ENCODE measurements at places on chromosomes 1 and 21.

DNA sequence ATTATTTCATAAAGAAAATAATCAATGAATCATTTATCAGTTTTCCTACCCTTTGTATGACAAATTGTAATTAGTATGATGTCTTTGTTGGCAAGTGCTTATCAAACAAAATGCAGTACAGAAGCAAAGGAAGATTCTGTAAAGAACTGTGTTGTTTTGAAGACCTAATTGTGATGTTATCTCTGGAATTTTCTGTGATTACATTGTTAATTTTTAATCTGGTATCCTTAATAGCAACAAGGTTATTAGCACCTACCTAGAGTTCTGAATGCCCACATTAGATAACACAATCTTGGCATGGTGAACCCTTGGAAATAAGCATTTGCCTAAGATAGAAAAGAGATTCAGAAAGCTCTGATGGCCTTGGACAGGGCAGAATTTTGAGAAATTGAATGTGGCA lies 274.1 kb upstream of the ST6GALNAC5 start:
- no peak for DNase-seq

DNA sequence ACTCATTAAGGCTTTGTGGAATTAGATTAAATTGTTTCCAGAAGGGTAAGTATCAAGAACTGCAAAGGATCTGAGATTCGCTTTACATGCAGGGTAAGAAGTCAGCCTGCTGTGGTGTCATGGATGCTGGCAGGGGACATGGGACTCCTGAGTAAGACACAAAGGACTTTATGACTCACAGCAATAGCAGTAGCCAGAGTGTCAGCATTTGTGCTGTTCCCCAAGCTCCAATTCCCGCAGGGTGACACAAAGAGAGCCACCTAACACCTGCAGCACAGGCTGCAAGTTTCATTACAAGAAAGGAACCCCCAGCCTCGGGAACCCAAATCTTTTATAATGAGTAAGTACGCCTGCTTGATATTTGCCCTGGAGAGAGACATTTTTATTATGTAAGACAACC lies 298.1 kb upstream of the POU3F1 start:
- DNase-seq = no peak

GRCh38 chr21:17802572-17802971 lies 16.6 kb downstream of the C21orf91 start:
- DNase-seq = no peak

DNA sequence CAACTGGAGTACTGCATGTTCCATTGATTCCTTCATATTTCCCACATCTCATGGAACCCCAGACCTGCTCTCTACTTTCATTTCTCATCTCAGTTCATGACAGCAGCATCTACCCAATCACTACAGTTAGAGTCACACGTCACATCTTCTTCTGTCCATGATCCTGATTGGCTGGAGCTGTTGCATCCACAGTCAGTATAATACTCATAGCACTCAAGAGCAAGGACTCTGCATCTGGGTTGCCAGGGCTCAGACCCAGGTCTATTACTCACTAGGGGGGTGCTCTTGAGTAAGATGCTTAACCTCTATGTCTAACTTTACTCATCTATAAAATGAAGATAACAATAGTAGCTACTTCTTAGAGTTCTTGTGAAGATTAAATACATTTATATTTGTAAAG lies 4.4 kb upstream of the XPR1 start:
- DNase-seq = no peak

- DNase-seq = peak; percentile 89
These were observed 857.9 kb downstream of the BRINP3 start for GRCh38 chr1:189619682-189620332.

DNA sequence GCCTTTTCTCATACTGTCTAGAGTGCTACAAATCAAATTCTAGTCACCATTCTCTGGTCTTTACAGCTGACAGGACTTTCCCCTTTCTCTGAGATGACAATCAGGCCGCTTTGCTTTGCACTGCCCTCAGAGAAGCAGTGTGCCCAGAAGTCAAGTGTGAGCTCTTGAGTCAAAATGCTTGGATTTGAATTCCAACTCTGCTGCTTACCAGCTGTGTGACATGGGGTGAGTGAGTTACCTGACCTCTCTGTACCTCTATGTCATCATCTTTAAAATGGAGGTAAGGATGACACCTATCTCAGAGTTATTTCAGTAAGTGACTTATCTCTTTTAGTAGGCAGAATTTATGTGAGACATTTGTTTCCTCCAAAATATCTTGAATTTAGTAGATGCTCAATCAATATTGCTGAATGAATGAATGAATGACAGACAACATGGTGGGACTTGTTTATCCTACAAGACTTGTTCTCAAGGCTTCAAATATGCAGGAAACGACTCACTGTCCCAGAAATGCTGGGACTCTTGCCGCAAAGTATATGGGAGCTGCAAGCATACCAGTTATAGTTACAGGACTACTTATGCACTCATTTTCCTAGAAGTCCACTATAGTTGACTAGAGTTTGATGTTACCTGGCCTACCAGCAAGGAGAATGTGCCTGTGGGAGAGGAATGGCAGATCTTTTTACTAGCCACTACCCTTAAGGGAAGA lies 38.1 kb upstream of the A3GALT2 start:
- DNase-seq = no peak

- no peak for DNase-seq
These were observed 26.1 kb downstream of the PRKACB start for GRCh38 chr1:84170171-84170570.

GRCh38 chr1:162631546-162632191 lies 595 bp upstream of the DDR2 start:
- no peak for DNase-seq

DNA sequence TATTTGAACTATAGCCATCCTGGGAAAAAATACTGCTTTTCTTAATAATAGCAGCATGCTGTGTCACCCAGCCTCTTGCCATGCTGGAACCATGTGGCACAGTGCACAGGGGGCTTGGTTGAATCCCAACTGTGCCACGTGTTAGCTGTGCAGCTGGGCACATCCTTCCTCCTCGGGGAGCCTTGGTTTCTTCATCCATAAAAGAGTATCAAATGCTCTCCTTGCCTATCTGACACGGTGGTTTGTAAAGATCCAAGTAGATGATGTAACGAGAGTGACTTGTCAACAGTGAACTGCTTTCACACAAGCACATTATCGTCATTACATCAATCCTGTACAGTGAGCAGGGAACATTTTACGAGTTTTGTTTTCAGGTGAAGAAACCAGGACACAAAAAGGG lies 24.4 kb downstream of the VASH2 start:
- DNase-seq = no peak

DNA sequence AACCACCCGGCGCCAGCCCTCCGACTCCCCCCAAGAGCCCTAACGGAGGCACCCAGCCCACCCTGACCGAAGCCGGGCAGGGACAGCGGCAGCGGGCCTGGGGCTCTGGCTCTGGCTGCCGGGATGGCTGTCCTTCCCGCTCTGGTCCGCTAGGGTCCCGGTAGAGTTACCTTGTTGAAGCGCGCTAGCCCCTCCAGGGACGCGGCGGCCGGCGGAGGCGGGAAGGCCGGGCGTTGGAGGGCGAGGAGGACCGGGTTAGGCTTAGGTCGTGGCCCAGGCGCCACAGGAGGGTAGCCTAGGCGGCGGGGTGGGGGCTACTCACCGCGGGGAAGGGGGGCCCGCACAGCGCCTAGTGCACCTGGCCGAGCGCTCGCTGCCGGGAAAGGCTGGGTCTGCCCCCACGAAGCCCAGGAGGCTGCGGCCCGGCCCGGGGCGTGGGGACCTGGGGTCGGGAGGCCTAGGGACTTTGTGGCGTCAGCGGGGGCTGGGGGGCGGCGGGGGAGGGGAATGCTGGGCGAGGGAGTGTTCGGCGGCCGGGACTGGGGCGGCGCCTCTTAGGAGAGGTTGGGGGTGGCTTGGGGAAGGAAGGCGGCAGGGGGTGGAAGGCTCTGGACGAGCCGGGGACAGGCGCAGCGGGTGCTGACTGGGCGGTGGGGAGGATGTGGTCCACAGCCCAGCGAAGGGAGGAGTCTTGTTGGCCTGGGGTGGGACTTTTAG lies at the start of gene TRIM17:
TSS of gene TRIM17 (minus strand) at position 645 of the 717 bp plus-strand sequence. CDS start 1,789 bp downstream, outside the sequence.
- no peak for DNase-seq

DNA sequence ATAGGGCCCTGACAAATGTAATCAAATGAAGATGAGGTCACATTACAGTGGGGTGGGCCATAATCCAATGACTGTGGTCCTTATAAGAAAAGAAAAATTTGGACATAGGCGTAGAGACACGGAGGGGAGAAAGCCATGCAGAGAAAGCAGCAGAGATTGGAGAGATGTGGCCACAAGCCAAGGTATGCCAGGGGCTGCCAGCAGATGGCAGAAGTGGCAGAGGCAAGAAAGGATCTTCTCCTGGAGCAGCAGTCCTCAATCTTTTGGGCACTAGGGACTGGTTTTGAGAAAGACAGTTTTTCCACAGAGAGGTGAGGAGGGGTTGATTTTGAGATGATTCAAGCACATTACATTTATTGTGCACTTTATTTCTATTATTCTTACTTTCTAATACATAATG lies 355.1 kb downstream of the NPHP4 start:
- DNase-seq = peak; percentile 22

- no peak for DNase-seq
These were observed 1754.3 kb downstream of the PLA2G4A start for GRCh38 chr1:188582911-188583532.

DNA sequence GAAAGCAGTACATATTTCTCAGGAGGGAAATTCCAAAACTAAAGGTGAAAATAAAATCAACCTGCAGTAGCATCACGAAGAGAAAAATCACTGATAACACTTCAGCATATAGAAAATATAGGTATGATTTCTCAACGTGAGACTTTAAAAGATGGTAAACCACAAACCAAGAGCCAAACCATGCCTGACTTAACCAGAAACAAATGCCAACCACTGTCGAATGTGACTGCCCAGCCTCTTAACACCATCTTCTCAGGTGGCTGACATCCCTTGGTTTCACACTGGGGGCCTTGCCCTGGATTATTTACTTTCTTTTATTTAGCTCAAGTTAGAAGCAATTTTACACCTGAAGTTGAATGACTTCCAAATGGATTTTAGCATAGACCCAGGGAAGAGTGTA lies 10.1 kb downstream of the HMGCS2 start:
- no peak for DNase-seq

DNA sequence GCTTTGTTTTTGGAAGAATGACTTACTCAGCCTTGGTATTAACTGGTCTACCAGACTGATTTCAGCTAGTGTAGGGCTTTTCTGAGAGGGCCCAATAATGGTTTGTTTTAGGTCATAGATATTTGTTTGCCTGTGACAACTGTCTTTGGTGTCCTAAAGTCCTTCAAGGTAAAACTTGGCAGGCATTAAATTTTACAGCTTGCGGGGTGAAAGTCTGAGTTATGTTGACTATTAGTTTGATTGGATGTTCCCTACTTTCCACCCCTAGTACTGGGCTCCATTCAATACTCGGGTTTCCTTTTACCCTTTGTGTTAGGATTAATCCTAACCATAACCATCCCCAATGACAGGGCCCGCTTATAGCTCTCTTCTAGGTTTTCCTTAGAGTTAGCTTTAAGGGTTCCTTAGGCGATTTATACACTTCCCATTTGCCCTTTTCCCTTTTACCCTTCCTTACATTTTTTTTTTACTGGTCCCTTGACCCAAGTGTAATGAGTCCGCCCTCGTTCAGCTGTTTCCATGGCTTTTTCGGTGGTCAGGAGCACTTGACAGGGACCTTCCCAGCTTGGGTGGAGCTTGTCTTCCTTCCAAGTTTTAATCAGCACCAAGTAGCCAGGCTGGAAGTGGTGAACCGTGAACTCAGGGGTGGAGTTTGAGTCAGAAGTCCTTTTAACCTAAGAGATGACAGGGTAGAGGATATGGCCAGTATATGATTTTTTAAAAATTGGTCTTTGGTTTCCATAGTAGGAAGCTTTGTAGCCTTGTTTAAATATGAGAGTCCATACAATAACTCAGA lies 28.5 kb upstream of the LCE5A start:
- no peak for DNase-seq

GRCh38 chr1:42336978-42337377 lies 1.9 kb upstream of the FOXJ3 start:
- DNase-seq = no peak

- DNase-seq = no peak
These were observed 5.5 kb downstream of the TRAF5 start for GRCh38 chr1:211332036-211332616.

DNA sequence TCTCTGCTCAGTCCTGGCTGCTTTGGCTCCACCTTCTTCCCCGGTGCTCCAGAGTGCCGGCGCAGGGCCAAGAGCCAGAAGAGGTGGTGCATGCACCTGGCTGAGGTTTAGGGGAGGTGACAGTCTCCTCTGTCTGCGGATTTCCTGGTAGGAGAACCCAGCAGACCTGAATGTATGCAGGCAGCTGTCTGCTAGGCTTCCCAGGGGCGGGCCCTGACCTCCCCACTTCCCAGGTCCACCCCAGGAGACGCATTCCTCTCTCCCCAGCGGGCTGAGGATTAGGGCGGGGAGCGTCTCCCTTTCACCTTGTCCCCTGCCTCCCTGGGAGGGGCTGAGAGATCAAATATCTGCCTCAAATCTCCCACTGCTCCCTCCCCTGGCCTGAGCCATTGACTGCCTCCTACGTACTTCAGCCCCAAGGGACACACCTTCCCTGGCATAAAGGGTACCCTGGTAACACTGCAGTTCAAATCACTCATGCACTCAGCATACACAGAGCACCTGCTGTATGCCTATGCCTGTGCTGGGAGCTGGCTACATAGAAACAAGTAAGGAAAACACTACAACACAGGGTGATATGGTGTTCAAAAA lies 27.5 kb downstream of the DMBX1 start:
- peak; percentile 97 for DNase-seq

GRCh38 chr1:109365642-109366204 lies 32.0 kb downstream of the SORT1 start:
- DNase-seq = peak; percentile 42

DNA sequence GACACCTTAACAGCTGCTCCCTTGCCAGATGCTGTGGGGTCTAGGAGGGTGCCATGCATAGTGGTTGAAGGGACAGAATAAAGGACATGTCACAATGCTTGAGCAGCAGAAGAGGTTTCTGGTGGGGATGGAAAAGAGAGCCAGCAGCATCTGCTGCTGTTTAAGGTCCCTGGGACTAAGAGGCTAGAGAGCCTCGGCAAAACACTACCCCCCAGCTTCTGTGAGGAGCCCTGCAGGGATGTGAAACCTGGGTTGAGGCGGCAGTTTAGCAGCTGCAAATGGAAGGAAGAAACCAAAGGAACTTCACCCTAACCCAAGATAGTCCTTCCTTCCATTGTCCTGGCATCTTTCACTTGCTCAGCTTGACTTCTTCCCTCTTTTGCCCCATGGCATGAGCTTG lies 39.4 kb downstream of the PLXNA2 start:
- DNase-seq = no peak

DNA sequence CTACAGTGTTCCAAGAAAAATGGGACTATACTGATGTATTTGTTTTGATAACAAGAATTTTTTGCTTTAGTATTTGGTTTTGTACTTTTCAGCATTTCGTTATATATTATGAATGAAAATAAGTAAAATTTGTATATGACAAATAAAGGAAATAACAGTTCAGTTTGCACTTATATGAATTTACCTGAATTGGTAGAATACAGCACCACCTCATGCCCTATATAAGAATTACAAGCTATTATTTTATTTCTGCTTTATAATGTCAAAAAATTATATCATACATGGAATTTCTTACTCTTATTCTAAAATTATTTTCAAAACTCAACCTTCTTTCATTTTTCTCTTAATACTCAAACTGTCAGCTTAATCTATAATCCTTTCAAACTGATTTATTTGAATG lies 14.6 kb downstream of the EFCAB7 start:
- DNase-seq = peak; percentile 22

GRCh38 chr1:160708801-160709200 lies 2.8 kb downstream of the CD48 start:
- DNase-seq = no peak

- DNase-seq = peak; percentile 89
These were observed 60.1 kb downstream of the F3 start for GRCh38 chr1:94481473-94481933.

GRCh38 chr1:240888039-240888786 lies 276.3 kb upstream of the GREM2 start:
- peak; percentile 86 for DNase-seq
